Placental epithelial cell (primary cell): ENCODE measurements at places on chromosomes 1 and 21. TPM values are rescaled to one million over a fixed set of nuclear protein-coding genes. Genes with fewer than 3 reads are reported as not detected.

SLC19A1 gene
- total RNA-seq: 1.2 and 3.1 TPM in 2 replicates

CCDC30 gene
- 0.33 and 2.4 TPM in 2 replicates for total RNA-seq

TMEM82 gene
- total RNA-seq: not detected in 2 replicates

MFN2 gene
- 38.9 and 65.7 TPM in 2 replicates for total RNA-seq

PTPN22 gene
- total RNA-seq: not detected in 2 replicates

GJB3 gene
- total RNA-seq: 106 and 178 TPM in 2 replicates

CFAP74 gene
- total RNA-seq: not detected in 2 replicates

KRTAP19-1 gene
- total RNA-seq: not detected in 2 replicates

FYB2 gene
- total RNA-seq: not detected in 2 replicates

IFFO2 gene
- total RNA-seq: 5.9 and 10.3 TPM in 2 replicates

TNNI3K gene
- 2.7 TPM in 1 of 2 replicates, not detected in the other for total RNA-seq

MATN1 gene
- 0.79 TPM in 1 of 2 replicates, not detected in the other for total RNA-seq

ELOA gene
- 30.6 and 42.2 TPM in 2 replicates for total RNA-seq

HMGCS2 gene
- total RNA-seq: not detected in 2 replicates

PCP4L1 gene
- not detected in 2 replicates for total RNA-seq

MRPL24 gene
- total RNA-seq: 11.8 and 26.8 TPM in 2 replicates

ADIPOR1 gene
- total RNA-seq: 95.8 and 188 TPM in 2 replicates

BGLAP gene
- total RNA-seq: 0.54 and 1.6 TPM in 2 replicates

KPNA6 gene
- 40.0 and 65.5 TPM in 2 replicates for total RNA-seq

KCNT2 gene
- not detected in 2 replicates for total RNA-seq

SLFNL1 gene
- 0.22 and 2.0 TPM in 2 replicates for total RNA-seq

HCN3 gene
- 2.2 and 4.7 TPM in 2 replicates for total RNA-seq

MCOLN2 gene
- total RNA-seq: not detected in 2 replicates

ARHGAP30 gene
- 1.2 and 2.5 TPM in 2 replicates for total RNA-seq

KCNE1 gene
- under 0.01 TPM in 1 of 2 replicates, not detected in the other for total RNA-seq

FMO5 gene
- 0.98 and 2.4 TPM in 2 replicates for total RNA-seq

TNFSF18 gene
- not detected in 2 replicates for total RNA-seq

THEM5 gene
- total RNA-seq: not detected in 2 replicates

LORICRIN gene
- total RNA-seq: not detected in 2 replicates

HSD11B1 gene
- 0.22 TPM in 1 of 2 replicates, not detected in the other for total RNA-seq

LZIC gene
- total RNA-seq: 18.1 and 27.2 TPM in 2 replicates

C1orf185 gene
- not detected in 2 replicates for total RNA-seq

ADARB1 gene
- total RNA-seq: 20.0 and 46.0 TPM in 2 replicates

TRIM58 gene
- total RNA-seq: 3.1 and 18.8 TPM in 2 replicates

OPRD1 gene
- total RNA-seq: 0.54 and 0.79 TPM in 2 replicates

PPIAL4G gene
- not detected in 2 replicates for total RNA-seq

RGS4 gene
- 0.79 and 1.2 TPM in 2 replicates for total RNA-seq

CHIT1 gene
- total RNA-seq: not detected in 2 replicates

TRAF3IP3 gene
- total RNA-seq: 0.22 and 0.39 TPM in 2 replicates

TINAGL1 gene
- total RNA-seq: 13.3 and 119 TPM in 2 replicates

OR2W3 gene
- 1.6 and 6.2 TPM in 2 replicates for total RNA-seq

CD101 gene
- total RNA-seq: 1.3 and 1.6 TPM in 2 replicates

C1QB gene
- not detected in 2 replicates for total RNA-seq

TFF2 gene
- not detected in 2 replicates for total RNA-seq

GNAT2 gene
- 0.11 and 0.39 TPM in 2 replicates for total RNA-seq

GJB5 gene
- total RNA-seq: 42.8 and 56.9 TPM in 2 replicates

CFHR4 gene
- total RNA-seq: not detected in 2 replicates

LMOD1 gene
- total RNA-seq: 0.22 and 0.39 TPM in 2 replicates

USH2A gene
- total RNA-seq: under 0.01 TPM in 1 of 2 replicates, not detected in the other

SYT14 gene
- total RNA-seq: 0.98 and 2.7 TPM in 2 replicates

NBPF20 gene
- total RNA-seq: 0.87 and 1.6 TPM in 2 replicates

FCRLB gene
- 0.79 and 1.1 TPM in 2 replicates for total RNA-seq

PODN gene
- 0.11 and 0.39 TPM in 2 replicates for total RNA-seq

GPR25 gene
- not detected in 2 replicates for total RNA-seq
